ENCODE measurements at places on chromosomes 5 and 9. TPM values are rescaled to one million over a fixed set of nuclear protein-coding genes. Genes with fewer than 3 reads are reported as not detected.

SLC24A2 gene
- under 0.01 TPM for total RNA-seq

LRRC19 gene
- not detected for total RNA-seq

IL5 gene
- total RNA-seq = not detected

IL13 gene
- not detected for total RNA-seq

RXRA gene
- total RNA-seq = 22.3 TPM

TTF1 gene
- 11.4 TPM for total RNA-seq

MOB3B gene
- total RNA-seq = 10.9 TPM

C9 gene
- under 0.01 TPM for total RNA-seq

BNIP1 gene
- 10.8 TPM for total RNA-seq

SLC25A2 gene
- 0.28 TPM for total RNA-seq

PCDHA11 gene
- 2.0 TPM for total RNA-seq

TICAM2 gene
- 0.83 TPM for total RNA-seq

POLK gene
- 33.7 TPM for total RNA-seq

CFAP157 gene
- total RNA-seq = not detected

ENTREP1 gene
- 12.5 TPM for total RNA-seq

PCDHGA3 gene
- total RNA-seq = 0.96 TPM

FREM1 gene
- total RNA-seq = not detected

PRLR gene
- 0.17 TPM for total RNA-seq

PCDHGB2 gene
- total RNA-seq = 1.7 TPM

TMEM252 gene
- total RNA-seq = not detected

ATG12 gene
- total RNA-seq = 33.4 TPM

HAVCR2 gene
- total RNA-seq = 0.17 TPM

GALNT12 gene
- total RNA-seq = 0.80 TPM

BTNL9 gene
- 0.16 TPM for total RNA-seq

IFNA2 gene
- not detected for total RNA-seq

Data from mammary epithelial cell (primary cell).